ENCODE measurements at places on chromosomes 1 and 21.

GRCh38 chr1:210814382-210815123 lies 319.4 kb downstream of the KCNH1 start:
- no peak for DNase-seq

DNA sequence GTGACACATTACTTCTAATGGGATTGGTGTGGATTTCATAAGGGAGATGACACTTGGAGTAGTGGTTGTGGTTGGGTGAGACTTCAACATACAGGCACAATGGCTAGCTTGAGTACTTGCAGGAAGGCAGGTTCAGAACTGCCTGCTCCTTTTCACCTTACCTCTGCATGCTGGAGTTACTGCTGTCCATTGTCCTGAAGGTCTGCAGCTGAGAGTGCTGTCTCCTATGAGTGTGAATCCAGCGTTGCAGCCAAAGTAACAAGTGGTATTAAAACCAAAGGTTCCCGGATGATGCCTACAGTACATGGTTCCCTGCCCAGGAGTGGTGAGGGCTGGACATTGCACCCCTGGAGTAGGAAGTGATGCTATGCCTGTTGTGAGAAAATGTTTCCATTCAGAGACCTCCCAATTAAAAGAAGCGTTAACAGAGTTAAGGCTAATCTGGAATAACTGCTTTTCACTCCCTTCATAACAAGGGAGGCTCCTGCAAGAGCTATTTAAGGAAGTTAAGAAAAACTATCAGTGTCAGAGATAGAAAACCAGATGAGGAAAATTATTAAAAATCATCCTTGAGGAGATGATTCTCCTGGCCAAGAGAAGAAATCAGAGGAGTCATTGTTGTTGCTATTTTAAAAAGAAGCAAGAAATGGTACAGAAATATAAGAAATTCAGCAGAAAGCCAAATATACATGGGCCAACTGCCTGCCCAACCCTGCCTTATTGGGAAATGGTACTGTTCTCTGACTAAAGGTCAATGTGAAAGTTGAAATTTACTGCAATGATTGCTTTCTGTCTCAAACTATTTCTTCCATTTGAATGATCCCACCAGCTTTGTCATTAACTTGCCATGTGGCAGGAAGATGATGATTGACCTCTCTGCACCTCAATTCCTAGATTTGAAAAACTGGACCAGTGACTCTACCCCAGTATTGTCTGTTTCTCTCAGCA lies 9.8 kb upstream of the F5 start:
- peak; percentile 28 for DNase-seq

DNA sequence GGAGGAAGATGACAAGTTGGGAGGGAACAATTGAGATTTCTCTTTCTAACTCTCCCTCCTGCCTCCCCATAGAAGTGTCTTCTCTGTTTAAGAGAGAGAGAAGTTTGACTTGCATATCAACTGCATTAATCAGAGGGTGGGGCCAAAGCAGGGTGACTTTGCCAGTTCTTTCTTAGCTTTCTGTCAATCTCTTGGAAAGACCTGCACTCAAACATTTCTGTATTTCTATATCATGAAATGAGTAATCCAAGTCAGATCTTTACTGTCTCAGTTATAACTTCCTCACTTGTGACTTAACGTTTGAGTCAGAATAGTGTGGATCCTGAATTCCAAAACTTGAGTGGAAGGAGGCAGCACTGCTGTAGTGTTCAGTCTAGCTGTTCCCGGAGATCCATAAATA lies 180.8 kb upstream of the KCNK2 start:
- peak; percentile 55 for DNase-seq

GRCh38 chr1:8698937-8699447 lies 118.4 kb downstream of the RERE start:
- no peak for DNase-seq

DNA sequence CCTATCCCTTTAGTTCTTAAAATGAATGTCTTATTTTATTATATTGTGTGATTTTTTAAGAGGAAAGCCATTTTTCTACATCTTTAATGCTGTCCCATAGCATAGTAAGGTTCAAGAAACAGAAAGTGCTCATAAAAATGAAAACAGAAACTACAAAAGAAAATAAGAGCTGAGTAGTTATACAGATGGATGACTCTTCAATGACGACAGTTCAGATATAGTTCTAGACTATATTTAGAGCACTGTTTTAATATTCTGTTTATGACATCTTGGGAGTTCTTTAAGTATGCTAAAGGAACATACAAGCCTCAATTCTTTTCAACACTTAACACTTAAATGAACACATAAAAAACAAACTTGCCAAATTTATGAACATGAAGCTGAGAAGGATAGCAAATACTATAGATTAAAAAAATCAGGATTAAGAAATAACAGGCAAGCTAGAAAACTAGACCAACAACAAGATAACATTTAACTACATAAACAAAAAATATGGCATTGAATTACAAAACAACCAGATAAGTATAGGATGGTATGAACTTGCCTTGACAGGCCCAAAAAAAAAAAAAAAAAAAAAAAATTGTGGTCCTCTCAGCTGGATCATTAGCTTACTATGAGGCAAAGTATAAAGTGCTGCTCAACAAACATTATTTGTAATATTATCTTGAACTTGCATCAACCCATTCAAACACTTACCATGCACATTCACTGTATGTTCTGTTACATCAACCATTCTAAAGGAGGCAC lies 87.9 kb downstream of the ZZZ3 start:
- no peak for DNase-seq

DNA sequence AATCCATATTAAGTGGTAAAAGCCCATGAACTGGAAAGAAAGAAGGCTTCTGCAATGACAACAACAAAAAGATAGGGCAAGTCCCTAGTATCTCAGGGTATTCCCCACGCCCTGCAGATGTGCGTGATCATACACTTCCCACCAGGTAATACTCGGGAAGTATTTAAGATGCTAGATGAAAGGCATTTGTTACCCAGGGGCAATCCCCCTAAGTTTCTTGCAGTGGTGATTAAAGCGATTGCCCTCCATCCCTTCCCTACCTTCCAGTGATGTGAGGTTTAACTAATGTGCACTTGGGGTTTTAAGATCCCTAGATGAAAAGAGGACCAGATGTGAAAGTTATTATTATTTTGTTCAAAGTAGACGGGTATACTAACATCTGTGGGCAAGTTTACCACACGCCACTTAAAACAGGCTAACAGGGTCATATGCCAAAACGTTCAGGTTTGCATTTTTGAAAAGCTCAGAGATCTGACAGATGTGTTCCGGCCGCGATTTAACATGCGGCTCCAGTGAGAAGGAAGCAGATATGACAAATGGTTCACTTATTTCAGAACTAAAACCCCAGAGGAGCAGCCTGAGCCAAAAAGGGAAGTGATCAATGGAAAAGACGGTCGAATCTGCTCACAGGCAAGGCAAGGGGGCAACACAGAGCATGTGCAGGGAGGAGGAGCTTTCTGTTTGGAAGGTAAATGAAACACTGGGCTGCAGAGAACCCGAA lies 17.4 kb downstream of the TIAM1 start:
- DNase-seq = no peak
